ENCODE measurements at places on chromosomes 11 and 22.

DNA sequence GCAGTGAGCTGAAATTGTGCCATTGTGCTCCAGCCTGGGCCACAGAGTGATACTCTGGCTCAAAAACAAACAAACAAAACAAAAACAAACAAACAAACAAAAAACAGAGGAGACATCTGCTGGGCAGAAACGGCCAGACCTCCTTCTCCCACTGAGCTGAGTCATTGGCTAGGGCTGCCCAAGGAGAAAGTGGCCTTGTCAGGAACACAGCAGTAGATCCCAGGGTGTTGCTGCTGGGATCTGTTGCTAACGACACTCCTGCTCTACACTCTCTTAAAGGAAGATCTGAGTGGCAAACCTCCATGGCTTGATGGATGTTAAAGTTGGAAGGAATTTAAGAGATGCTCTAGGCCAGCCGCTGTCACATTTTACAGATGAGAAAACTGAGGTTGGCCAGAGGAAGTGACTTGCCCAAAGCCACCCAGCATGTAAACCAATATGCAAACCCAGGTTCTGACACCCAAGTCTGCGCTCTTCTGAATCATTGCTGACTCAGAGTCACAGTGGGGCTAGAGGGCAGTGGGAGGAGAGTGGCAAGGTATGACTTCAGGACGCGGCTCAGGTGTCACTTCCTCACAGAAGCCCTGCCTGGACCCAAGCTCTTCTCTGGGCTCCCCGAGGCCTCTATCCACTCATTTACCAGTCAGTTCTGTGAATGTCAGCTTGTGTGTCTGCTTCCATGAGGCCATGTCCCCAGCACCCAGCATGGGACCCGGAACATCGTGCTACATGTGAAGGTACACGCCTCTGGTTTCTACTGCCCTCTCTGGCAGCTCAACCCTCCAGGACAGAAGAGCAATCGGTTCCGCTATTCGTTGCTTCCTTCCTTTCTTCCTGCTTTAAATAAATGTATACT, 11.3 kb upstream of the GDPD5 start:
- peak; percentile 98 for DNase-seq
- H3K36me3 ChIP-seq = no peaks in the 10 kb centered on the region
- peaks cover 38% of the 10 kb centered on the region for H3K4me1 ChIP-seq
- H3K27ac ChIP-seq = peak overlapping the region; percentile 22

DNA sequence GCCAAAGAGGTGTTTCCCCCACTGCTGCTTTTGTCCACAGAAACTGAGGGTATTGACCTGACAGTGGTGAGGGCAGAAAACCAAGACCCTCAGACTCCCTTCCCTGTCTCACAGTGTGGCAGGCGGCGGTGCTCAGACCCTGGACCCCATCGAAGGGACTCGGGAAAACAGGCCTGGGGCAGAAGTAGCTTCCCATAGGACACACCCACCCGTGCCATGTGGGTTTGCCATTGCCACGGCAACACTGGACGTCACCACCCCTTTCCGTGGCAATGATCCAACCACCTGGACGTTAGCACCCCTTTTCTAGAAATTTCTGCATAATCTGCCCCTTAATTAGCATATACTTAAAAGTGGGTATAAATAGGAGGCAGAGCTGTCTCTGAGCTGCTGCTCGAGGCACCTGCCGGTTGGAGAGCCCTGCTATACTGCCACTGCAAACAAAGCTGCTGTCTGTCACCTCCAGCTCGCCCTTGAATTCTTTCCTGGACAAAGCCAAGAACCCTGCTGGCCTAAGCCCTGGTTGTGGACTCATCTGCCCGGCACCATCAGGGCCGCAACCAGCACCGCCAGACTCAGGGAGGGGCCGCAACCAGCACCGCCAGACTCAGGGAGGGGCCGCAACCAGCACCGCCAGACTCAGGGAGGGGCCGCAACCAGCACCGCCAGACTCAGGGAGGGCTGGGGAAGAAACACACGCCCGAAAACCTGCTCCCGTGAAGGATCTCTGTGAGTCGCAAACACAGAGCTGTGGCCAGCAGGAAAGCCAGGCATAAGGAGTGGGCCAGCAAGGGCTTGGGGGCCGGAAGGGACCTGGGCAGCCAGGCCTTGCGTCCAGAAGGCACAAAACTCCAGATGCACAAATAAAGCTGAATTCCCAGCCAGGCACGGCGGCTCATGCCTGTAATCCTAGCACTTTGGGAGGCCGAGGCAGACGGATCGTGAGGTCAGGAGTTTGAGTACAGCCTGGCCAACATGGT, 10.4 kb downstream of the MLC1 start:
- H3K27me3 ChIP-seq = no peaks in the 10 kb centered on the region
- H3K4me1 ChIP-seq = peaks cover 7% of the 10 kb centered on the region
- H3K4me3 ChIP-seq = no peak overlapping the region
- no peak for DNase-seq
- H3K36me3 ChIP-seq = no peaks in the 10 kb centered on the region

- no peak overlapping the region for H3K4me3 ChIP-seq
- DNase-seq = no peak
- H3K4me1 ChIP-seq = peaks cover 21% of the 10 kb centered on the region
- no peaks in the 10 kb centered on the region for H3K36me3 ChIP-seq
- no peaks in the 10 kb centered on the region for H3K27me3 ChIP-seq
Measured at GRCh38 chr22:44413211-44413610, 84.8 kb downstream of the RTL6 start.

- no peak overlapping the region for H3K4me3 ChIP-seq
- no peaks in the 10 kb centered on the region for H3K36me3 ChIP-seq
- H3K27ac ChIP-seq = no peak overlapping the region
- no peaks in the 10 kb centered on the region for H3K4me1 ChIP-seq
- no peak for DNase-seq
- H3K27me3 ChIP-seq = no peaks in the 10 kb centered on the region
Measured at GRCh38 chr11:10444725-10445315, 10.2 kb upstream of the AMPD3 start.

- peaks cover 72% of the 10 kb centered on the region for H3K4me1 ChIP-seq
- H3K4me3 ChIP-seq = peak overlapping the region; percentile 96
- H3K36me3 ChIP-seq = no peaks in the 10 kb centered on the region
- DNase-seq = peak; percentile 29
- no peaks in the 10 kb centered on the region for H3K27me3 ChIP-seq
- peak overlapping the region; percentile 94 for H3K27ac ChIP-seq
Measured at GRCh38 chr11:62543680-62544444, 2.7 kb downstream of the AHNAK start.

DNA sequence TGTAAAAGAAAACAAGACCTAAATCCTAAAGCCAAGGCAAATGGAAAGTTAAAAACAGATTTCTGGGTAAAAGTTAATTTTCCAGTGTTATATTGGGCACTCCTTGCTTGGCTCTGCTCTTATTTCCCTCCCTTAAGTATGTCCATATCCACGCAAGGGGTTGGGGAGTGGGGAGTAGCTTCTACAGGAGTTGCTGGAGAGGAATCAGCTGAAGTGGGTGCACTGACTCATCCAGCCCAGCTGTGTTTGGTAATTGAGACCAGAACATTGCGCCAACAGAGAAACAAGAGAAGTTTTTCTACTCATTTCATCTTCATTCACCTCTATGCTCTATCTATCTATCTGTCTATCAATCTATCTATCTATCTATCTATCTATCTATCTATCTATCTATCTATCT, 298.4 kb upstream of the PDGFD start:
- DNase-seq = peak; percentile 12
- H3K4me1 ChIP-seq = no peaks in the 10 kb centered on the region
- no peak overlapping the region for H3K4me3 ChIP-seq
- H3K36me3 ChIP-seq = no peaks in the 10 kb centered on the region

DNA sequence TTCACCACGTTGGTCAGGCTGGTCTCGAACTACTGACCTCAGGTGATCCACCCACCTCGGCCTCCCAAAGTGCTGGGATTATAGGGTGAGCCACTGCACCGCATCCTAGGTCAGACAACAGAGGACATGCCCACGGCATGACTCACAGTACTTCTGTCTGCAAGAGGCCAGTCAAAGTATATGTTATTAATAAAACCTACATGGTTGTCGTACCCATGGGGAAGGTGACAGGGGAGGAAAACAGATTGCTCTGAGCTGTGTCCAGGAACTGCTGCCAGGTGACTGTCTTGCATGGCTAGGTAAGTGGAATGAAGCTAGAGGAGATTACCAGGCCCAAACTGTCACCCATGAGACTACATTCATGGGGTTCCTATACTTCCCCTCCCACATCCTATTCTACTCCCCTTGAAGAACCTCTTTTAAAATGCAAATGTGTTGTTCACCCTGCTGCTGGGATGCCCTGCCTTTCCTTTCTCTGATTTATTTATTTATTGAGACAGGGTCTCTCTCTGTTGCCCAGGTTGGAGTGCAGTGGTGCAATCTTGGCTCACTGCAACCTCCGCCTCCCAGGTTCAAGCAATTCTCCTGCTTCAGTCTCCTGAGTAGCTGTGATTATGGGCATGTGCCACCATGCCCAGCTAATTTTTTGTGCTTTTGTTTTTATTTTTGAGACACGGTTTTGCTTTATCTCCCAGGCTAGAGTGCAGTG, 2.0 kb upstream of the NLRX1 start:
- no peaks in the 10 kb centered on the region for H3K27me3 ChIP-seq
- H3K4me3 ChIP-seq = no peak overlapping the region
- peaks cover 22% of the 10 kb centered on the region for H3K4me1 ChIP-seq
- peak overlapping the region; percentile 39 for H3K27ac ChIP-seq
- peak; percentile 89 for DNase-seq
- H3K36me3 ChIP-seq = no peaks in the 10 kb centered on the region

GRCh38 chr11:126159719-126160344, 51.6 kb downstream of the RPUSD4 start:
- no peaks in the 10 kb centered on the region for H3K4me1 ChIP-seq
- no peaks in the 10 kb centered on the region for H3K36me3 ChIP-seq
- H3K4me3 ChIP-seq = no peak overlapping the region

DNA sequence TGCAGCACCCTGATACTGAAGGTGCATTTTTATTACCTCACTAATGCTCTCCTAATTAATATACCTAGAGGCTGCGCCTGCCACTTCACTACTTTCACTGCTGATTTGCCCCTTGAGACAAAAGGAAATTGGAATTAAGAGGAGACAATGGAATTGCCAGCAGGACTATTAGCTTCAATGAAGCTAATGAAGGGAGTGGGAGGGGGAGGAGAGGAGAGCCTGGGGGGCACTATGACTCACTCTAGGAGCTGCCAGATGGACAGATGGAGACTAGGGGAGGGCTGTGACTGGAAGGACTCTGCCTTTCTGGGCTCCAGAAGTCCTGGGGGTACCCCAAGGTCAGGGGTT, 102.8 kb upstream of the DRD2 start:
- no peaks in the 10 kb centered on the region for H3K4me1 ChIP-seq
- no peaks in the 10 kb centered on the region for H3K27me3 ChIP-seq
- no peak overlapping the region for H3K27ac ChIP-seq
- no peak for DNase-seq
- H3K36me3 ChIP-seq = no peaks in the 10 kb centered on the region
- no peak overlapping the region for H3K4me3 ChIP-seq

GRCh38 chr11:128240546-128240945, 346.8 kb downstream of the ETS1 start:
- no peaks in the 10 kb centered on the region for H3K27me3 ChIP-seq
- no peak overlapping the region for H3K27ac ChIP-seq
- no peak overlapping the region for H3K4me3 ChIP-seq
- no peak for DNase-seq
- H3K36me3 ChIP-seq = no peaks in the 10 kb centered on the region

DNA sequence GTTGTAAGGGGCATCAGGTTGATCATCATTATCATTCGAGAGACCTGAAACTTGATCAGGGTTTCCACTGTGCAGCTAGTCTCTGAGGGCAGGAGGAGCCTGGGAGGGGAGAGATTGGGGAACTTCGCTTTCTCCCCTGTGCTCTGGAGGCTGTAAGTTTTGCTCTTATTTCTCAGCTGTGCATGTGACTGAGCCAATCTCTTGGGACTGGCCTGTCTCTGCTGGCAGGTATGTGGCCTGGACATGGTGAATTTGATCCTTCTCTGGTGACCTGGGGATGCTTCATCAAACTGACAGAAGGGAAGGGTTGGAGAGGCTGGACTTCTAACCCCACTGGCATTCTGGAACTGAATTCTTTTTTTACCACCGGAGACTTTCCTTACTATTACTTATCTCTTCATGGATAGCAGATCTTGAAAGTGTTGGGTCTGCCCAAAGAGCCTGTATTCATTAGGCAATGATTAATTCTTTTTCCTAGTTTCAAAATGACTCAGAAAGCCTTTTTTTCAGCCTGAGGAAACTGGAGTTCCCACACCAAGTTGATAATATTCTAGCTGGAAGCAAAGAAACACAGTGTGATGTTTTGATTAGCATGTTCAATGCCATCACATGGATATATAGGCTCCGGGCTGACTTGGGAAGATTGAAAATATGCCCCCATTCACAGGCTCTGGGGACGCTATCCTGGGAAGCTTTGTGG, 36.5 kb downstream of the TSPAN18 start:
- peaks cover 31% of the 10 kb centered on the region for H3K27me3 ChIP-seq
- H3K36me3 ChIP-seq = no peaks in the 10 kb centered on the region

- H3K27me3 ChIP-seq = peaks cover 33% of the 10 kb centered on the region
- no peaks in the 10 kb centered on the region for H3K4me1 ChIP-seq
- H3K27ac ChIP-seq = no peak overlapping the region
- DNase-seq = no peak
- no peak overlapping the region for H3K4me3 ChIP-seq
Measured at GRCh38 chr11:131486100-131486499, 115.7 kb downstream of the NTM start.

GRCh38 chr11:2584812-2585565, 114.8 kb downstream of the KCNQ1OT1 start:
- no peaks in the 10 kb centered on the region for H3K27me3 ChIP-seq
- no peaks in the 10 kb centered on the region for H3K4me1 ChIP-seq
- no peak overlapping the region for H3K4me3 ChIP-seq
- DNase-seq = no peak
- no peaks in the 10 kb centered on the region for H3K36me3 ChIP-seq

DNA sequence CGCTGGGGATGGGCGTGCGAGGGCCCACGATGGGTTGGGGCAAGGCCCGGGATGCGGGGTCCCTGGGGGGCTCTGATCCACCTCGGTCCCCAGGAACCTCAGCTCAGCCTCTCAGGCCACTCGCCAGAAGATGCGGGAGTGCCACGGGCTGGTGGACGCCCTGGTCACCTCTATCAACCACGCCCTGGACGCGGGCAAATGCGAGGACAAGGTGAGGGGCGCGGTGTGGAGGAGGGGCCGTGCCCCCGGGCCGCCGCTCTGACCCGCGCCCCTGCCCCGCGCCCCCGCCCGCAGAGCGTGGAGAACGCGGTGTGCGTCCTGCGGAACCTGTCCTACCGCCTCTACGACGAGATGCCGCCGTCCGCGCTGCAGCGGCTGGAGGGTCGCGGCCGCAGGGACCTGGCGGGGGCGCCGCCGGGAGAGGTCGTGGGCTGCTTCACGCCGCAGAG, 6.3 kb downstream of the PKP3 start:
- H3K36me3 ChIP-seq = peaks cover 41% of the 10 kb centered on the region
- H3K27me3 ChIP-seq = no peaks in the 10 kb centered on the region
- no peak for DNase-seq
- H3K4me1 ChIP-seq = peaks cover 7% of the 10 kb centered on the region

- no peak overlapping the region for H3K27ac ChIP-seq
- H3K4me3 ChIP-seq = no peak overlapping the region
- no peak for DNase-seq
- no peaks in the 10 kb centered on the region for H3K4me1 ChIP-seq
Measured at GRCh38 chr11:20278727-20279126, 84.8 kb upstream of the HTATIP2 start.

- no peak overlapping the region for H3K27ac ChIP-seq
- no peaks in the 10 kb centered on the region for H3K4me1 ChIP-seq
- no peak overlapping the region for H3K4me3 ChIP-seq
Measured at GRCh38 chr11:33172996-33173395, 11.7 kb upstream of the CSTF3 start.

- no peak overlapping the region for H3K4me3 ChIP-seq
- H3K27ac ChIP-seq = no peak overlapping the region
- no peaks in the 10 kb centered on the region for H3K36me3 ChIP-seq
Measured at GRCh38 chr22:32574411-32574810, 99.8 kb downstream of the FBXO7 start.

Data from PC-3 (cell line).